Dermis microvascular lymphatic vessel endothelial cell (primary cell): ENCODE measurements at places on chromosomes 6 and 20. TPM values are rescaled to one million over a fixed set of nuclear protein-coding genes. Genes with fewer than 3 reads are reported as not detected.

The PCSK2 gene
- total RNA-seq = not detected in 2 replicates

The ETV7 gene
- total RNA-seq = 0.13 TPM in 2 replicates

The GHRH gene
- not detected in 2 replicates for total RNA-seq

The GLP1R gene
- total RNA-seq = not detected in 2 replicates

The MEI4 gene
- not detected in 2 replicates for total RNA-seq

The BMP2 gene
- 13.1 and 30.8 TPM in 2 replicates for total RNA-seq

The OR2H2 gene
- total RNA-seq = not detected in 2 replicates

The ZSCAN16 gene
- total RNA-seq = 10.5 and 12.1 TPM in 2 replicates

The AAR2 gene
- total RNA-seq = 20.0 and 28.8 TPM in 2 replicates

The TLDC2 gene
- total RNA-seq = 0.13 TPM in 2 replicates

The PPP1R14C gene
- not detected in 2 replicates for total RNA-seq

The NKAIN2 gene
- not detected in 2 replicates for total RNA-seq

The E2F1 gene
- total RNA-seq = 6.3 and 7.6 TPM in 2 replicates

The PAX1 gene
- total RNA-seq = not detected in 2 replicates
